ENCODE measurements at places on chromosomes 5 and 9.
A peak's percentile ranks its signal among the peaks of the same experiment; 100 is the strongest.

- no peak for DNase-seq
These were observed 5.3 kb upstream of the TBC1D9B start for GRCh38 chr5:179912951-179913350.

DNA sequence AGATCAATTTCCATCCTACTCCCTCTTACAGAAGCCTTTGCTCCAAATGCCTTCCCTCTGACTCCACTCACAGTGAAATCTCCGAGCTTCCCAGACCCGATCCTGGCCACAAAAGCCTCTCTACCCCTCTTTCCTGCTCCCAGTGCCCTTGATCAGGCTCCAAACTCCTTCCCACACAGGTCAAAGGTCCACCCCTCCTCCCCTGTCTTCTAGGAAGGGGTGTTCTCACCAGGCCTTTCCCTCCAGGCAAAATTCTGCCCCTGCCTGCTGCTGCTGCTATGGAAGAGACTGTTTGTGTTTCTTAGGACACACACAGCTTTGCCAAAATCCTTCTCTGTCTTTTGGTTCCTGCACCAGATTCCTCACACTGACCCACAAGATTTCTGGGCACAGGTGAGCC is 85.8 kb upstream of the ALDH1A1 start:
- DNase-seq = no peak

GRCh38 chr9:5879419-5880181 is 11.1 kb upstream of the MLANA start:
- peak; percentile 78 for DNase-seq

- no peak for DNase-seq
These were observed 251.6 kb upstream of the PIK3R1 start for GRCh38 chr5:67963789-67964519.

GRCh38 chr5:65862384-65862783 is 64.0 kb upstream of the ERBIN start:
- DNase-seq = no peak

GRCh38 chr9:93979721-93980120 is 24.6 kb upstream of the BARX1 start:
- no peak for DNase-seq
